ENCODE measurements at places on chromosomes 1 and 21.

- no peak for DNase-seq
Observed at GRCh38 chr1:21333824-21334213, 43.6 kb upstream of the ECE1 start.

DNA sequence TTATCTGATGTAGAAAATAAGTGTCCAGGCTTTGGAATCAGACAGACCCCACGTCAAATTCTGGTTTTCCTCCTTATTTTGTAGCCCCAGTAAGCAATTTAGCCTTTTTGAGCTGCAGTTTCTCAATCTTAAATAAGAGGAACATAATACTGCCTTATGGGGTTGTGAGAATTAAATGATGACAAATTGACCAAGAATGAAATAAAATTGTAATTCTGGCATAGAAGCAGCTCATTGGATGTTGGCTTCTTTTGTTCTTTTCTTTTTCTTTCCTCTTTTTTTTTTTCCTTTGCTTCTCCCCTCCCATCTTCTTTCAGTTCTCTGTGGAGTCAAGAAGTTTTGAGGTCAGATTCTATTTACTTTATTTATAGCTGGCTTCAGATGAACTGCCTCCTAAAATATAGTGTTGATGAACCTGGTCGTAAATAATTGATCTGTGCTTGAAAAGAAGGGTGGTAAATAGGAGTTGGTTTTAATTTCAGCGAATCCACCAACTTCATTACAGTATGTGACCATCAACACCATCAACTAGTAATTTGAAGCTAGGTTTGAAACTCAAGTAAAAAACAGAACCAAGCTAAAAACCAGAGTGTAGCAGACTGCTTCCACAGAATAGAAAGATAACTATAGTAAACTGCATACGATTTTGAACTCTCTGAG is 81.1 kb downstream of the CACHD1 start:
- DNase-seq: no peak

- no peak for DNase-seq
Observed at GRCh38 chr1:57517587-57518374, 93.9 kb upstream of the DAB1 start.

DNA sequence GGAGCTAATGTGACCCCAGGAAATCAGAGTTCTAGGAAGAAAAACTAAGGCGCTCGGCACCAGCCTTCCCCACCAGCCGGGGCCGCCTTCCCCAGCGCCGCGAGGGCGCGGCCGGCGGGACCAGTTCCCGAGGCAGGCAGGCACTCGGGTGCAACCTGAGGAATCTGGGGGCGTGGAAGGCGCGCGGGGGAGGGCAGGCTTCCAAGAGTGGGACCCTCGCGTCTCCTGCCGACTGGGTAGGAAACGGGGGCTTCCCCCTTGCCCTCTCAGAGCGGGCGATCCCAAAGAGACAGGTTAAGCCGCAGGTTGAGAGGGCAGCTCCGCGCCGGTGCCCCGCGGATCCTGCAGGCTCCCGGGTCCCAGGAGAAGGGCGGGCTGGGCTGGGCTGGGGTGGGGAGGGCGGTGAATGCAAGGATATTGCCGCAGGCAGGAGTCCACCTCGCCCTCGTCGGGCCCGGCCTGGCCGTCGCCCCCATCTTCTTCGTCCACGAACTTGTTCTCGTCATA is 431 bp downstream of the ARPC5 start:
- DNase-seq: peak; percentile 6

DNA sequence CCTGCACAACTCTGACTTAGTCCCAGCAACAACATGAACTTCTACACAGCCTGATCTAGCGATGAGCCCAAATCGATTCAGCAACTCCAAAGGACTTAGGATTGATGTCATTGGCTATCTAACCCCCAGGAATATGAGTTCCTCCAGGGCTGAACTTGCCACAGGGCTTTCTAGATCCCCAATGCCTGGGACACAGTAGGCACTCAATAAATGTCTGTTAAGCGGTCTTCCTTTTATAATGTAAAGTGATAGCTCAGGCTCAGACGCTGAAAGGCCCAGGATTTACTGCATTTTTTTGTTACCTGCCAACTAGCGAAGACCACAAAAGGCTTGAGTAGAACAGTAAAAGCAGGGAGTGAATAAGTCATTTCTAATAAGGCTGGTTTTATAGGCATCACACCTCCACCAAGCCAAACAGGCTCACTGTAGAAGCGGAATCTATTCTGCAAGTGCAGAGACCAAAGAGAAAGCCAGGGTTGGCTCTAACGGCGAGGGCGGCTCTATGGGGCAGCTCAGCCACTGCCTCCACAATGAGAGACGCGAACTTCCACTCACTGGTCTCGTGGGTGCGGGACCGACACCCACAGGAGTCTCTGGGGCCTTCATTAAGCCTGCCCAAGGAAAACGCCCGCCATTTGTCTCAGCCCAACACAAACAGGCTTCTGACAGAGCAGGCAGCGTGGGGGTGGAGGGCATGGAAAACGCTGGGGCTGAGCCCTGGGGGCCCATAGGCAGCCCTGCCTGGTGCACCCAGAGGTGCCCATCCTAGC is 52.0 kb downstream of the HLCS start:
- no peak for DNase-seq

- no peak for DNase-seq
Observed at GRCh38 chr1:90708236-90708786, 8.8 kb downstream of the BARHL2 start.

GRCh38 chr21:40255518-40256444 is 388.5 kb downstream of the PCP4 start:
- DNase-seq: no peak

GRCh38 chr1:221708076-221708571 is 33.8 kb downstream of the DUSP10 start:
- peak; percentile 29 for DNase-seq

GRCh38 chr21:37045149-37045548 is 27.7 kb downstream of the PIGP start:
- peak; percentile 30 for DNase-seq

DNA sequence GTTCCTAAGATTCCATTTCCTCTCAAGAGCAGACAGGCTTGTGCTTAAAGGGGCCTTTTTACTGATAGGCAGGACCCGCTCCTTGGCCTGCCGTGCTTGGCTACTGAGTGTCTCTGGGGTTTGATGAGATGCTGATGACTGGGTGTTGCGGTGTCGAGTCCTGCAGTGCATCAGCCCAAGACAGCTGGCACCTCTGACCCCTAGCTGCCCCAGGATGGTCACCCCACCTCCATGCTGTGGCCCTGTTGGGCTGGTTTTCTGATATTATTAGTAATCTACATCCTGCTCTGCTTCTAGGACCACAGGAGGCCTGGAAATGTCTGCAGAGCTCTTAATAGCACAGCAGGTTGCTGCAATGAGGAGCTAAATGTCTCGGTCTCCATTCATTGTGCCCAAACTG is 28.7 kb downstream of the LRRC71 start:
- DNase-seq: no peak

DNA sequence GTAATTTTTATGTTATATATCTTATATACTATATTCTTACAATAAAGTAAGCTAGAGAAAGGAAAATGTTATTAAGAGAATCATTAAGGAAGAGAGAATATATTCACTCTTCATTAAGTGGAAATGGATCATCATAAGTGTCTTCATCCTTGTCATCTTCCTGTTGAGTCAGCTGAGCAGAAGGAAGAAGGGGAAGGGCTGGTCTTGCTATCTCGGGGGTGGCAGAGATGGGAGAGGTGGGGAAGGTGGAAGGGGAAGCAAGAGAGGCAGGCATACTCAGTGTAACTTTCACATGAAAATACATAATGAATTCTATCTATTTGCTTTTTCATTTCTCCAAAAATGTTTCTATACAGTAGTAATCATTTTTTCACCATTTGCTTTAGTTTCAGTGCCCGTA is 5.1 kb downstream of the DNASE2B start:
- no peak for DNase-seq

GRCh38 chr1:17277511-17278159 is 28.7 kb downstream of the PADI3 start:
- no peak for DNase-seq

DNA sequence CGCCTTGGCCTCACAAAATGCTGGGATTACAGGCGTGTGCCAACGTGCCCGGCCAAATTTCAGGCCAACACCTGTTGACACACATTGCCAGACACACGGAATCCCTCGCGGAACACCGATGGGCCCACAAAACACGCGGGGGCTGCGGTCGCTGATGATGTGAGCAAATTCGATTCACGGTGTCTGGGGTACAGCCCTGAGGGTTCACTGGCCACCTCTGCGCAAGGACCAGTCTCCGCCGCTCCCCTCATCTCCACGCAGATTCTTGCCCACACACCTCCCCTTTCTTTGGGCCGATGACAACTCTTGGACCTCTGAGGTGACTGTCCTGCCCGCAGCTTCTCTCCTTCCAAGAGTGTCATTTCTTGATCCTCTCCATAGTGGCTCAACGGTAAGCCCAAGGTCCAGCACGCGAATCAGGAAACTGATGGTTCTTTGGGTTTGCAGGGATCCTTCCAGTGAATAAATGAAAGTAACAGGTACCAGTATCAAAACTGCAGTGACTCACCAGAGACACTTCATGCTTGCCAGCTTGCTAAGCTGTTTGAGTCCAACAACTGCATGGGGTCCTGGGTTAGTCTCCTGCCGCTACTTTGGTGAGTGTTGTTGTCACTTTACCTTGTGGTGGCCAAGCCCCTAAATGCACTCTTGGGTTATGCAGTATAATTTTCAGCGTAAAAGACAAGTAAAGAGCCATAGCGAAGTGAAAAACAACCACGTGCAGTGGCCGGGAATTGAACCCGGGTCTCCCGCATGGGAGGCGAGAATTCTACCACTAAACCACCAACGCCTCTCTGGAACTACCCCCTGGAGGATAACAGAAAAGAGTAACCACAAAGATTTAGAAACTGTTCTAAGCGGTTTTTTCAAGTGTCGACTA is 11.0 kb upstream of the RNU1-3 start:
- no peak for DNase-seq

GRCh38 chr1:74847715-74848114 is 114.8 kb downstream of the TYW3 start:
- DNase-seq: no peak

DNA sequence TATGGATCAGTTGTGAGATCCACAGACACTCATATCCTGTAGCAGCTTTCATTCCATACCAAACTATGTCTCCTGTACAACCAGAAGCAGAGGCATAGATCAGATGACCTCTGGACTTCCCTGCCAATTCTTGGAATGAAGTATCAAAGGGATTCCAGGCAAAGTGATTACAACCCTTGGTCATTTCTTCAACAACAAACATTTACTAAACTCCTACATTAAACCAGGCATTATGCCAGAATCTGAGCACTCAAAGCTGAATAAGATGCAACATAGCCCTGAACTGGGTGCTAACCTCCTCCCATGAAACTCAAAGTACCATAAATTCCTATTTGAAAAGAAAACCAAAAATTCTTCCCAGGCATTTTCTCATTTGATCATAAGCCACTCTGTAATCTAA is 121.2 kb upstream of the SGIP1 start:
- DNase-seq: no peak

- DNase-seq: no peak
Observed at GRCh38 chr1:82086739-82087138, 286.0 kb downstream of the ADGRL2 start.

DNA sequence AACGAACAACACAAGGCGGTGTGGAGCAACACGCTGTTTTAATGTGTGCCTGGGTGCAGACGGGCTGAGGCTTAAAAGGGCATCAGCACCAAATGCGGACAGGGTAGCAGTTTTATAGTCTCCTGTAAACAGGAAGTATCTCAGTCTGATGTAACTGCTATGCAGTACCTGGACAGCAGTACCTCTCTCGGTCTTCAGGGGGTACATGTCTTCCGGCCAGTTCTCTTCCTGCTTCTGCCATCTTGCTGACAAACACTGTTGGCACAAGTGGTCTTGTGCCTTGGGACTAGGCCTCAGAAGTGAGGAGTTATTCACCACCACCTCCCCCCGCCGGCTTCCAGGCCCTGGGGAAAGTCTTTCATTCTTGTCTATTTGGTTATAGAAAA is 49.7 kb upstream of the APOBEC4 start:
- no peak for DNase-seq

DNA sequence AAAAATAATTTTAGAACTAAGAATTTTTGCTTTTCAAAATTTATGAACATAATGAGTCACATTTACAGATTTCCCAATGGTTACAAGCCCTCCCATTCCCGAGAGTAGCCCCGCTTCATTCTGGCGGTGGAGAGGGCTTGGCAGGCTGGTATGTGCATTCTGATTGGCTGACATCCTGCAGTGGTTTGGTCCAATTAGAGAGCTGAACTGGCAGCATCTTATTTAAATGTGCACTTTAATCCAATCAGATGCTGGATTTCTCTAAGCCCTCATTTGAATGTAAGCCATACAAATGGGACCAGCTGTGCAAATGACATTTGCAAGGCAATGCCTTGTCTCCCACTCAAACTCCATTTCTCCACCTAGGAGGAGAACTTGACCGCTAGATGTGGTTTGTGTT is 18.0 kb upstream of the TRIM17 start:
- DNase-seq: no peak

- no peak for DNase-seq
Observed at GRCh38 chr1:245797592-245798348, 643.0 kb downstream of the KIF26B start.

- DNase-seq: peak; percentile 10
Observed at GRCh38 chr1:31788825-31789256, 24.7 kb upstream of the ADGRB2 start.

DNA sequence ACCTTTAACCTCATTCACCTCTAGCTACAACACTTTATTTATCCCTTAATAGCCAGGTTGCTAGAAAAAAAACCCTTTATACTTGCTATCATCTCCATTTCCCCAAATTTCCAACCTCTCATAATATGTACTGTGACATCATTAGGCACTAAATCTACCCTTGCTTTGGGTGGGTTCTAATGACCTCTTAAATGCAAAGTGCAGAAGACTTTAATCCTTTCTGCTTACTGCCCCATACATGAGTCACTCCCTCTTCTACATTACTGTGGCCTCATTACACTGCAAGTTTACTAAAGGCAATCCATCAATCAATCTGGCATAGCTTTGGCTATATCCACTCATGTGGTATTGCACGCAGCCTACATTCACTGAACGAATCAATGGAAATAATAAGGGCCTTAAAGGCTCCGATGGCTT is 353.3 kb downstream of the SMYD3 start:
- no peak for DNase-seq

GRCh38 chr21:39736716-39737115 is 8.3 kb upstream of the IGSF5 start:
- no peak for DNase-seq

GRCh38 chr1:40478276-40478675 is 1.2 kb downstream of the ZFP69 start:
- no peak for DNase-seq
